Mesangial cell (primary cell): ENCODE measurements at places on chromosomes 7 and 10. TPM values are rescaled to one million over a fixed set of nuclear protein-coding genes. Genes with fewer than 3 reads are reported as not detected.

The OPALIN gene
- total RNA-seq: not detected in 2 replicates

The CDHR3 gene
- 1.1 and 2.7 TPM in 2 replicates for total RNA-seq

The INA gene
- 2.7 and 2.9 TPM in 2 replicates for total RNA-seq

The PSPH gene
- total RNA-seq: 52.7 and 88.8 TPM in 2 replicates

The ELMO1 gene
- 0.63 and 1.6 TPM in 2 replicates for total RNA-seq

The PPP1R3C gene
- total RNA-seq: 1.8 and 8.2 TPM in 2 replicates

The ZNF239 gene
- 3.2 and 3.7 TPM in 2 replicates for total RNA-seq
